ENCODE measurements at places on chromosomes 1 and 21.

DNA sequence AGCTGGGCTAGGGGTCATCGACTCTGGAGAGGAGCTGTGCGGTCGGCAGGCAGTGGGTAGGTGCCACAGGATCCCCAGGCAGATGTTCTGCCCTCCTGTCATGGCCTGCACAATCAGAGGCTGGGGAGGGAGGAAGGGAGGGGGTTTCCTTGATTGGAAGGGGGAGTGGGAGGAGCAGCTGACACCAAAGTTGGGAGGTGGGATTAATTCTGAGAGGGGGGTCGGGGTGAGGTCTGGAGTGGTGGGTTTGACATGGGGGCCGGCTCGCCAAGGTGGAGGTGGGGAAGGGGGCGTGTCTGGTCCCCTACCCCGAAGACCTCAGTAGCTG lies 651 bp upstream of the HPCA start:
- no peak for DNase-seq

GRCh38 chr1:220894025-220894923 lies 15.0 kb downstream of the HLX start:
- DNase-seq: no peak

DNA sequence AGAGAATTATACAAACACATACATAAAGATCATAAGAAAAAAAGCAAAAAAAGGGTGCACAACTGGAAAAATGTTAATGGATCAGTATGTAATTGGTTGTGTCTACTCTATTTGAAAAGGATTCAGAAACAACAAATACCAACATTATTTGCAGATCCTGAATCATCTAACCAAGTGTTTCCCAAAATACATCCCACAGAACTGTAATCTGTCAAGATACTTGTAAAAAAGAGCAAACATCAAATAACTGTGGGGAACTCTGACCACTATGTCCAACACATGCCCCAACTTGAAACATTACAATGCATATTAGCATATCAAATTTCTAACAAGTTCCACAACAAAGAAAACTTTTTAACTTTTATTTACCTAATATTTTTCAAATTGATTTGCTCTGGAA lies 22.6 kb downstream of the ANKRD13C start:
- DNase-seq: no peak

GRCh38 chr1:85629532-85629920 lies 49.0 kb downstream of the CCN1 start:
- DNase-seq: no peak

DNA sequence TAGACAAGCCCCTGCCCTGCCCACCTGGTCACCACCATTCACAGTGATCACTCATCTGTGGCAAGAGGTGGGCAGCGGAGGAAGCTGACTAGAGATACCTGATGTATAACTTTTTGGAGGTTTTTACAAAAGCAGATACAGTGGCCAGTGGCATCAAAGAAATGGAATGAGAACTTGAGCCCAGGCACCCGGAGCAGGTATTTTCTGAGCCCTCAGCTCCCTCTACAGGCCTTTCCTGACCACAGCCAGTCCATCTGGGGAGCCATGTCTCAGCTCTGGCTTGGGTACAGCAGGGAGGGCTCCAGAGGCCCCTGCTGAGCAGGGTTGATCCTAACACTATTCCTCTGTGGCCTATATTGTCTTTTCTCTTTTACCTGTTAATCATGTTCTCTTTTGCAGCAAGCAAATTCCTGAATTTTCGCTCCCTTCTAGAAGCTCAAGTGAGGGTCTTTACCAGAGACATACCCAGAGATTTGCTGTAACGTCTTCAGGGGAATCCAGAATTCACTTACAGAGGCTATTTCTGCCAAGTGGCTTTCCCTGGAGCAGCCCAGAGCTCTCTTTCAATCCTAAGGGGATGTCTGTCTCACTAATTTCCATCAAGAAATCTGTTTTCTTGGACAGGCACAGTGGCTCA lies 27.3 kb downstream of the GPR157 start:
- DNase-seq: no peak

GRCh38 chr1:174580801-174581200 lies 133.0 kb downstream of the GPR52 start:
- DNase-seq: no peak

DNA sequence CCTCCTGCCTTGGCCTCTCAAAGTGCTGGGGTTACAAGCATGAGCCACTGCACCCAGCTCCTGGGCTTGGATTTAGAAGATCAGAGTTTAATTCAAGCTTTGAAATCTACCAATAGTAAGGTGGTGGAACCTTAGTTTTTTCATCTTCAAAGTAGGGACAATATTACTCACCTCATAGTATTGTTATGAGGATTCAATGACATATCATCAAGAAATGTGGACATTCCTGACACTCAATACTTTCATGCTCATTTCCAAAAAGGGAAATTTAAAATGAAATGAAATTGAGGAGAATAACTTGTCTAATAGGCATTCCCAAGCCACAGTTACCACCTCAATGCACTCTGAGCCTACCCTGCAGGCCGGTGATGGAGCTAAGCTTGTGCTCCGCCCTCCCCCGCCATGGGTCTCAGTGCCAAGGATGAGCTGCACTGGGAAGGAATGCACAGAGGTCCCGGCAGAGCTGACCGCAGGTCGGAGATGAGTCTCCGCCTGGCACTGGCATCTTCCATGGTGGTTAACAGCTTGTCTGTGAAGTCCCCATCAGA lies 56.5 kb upstream of the BCAR3 start:
- DNase-seq: no peak

DNA sequence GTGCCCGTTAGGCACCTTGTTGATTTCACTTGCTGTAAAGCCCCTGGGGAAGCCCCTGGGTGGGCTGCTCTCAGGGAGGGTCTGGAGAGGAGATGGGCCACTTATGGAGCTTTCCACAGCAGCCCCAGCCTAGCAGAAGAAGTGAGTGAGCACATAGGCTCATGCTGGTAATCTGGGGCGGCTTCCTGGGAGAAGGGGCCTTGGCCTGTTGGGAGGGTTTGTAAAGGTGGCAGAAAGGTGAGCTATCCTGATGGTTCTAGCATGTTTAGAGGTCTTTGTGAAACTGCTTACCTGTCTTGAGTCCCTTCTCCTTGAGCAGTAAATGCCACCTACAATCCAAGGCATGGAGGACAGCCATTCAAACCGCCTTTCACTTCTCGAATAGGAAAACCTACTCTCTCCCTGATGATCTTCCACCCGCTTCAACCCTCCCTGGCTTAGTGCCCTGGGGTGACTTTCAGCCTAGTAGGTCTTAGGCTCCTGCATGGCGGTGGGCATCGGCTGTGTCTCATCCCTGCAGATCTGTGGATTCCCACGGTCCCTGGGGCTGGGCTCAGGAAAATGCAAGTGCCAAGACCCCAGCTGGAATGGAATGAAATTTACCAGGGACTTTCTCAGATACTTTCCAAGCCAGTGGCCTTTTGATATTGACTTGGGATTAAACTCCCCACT lies 87.6 kb upstream of the SELENON start:
- DNase-seq: no peak

DNA sequence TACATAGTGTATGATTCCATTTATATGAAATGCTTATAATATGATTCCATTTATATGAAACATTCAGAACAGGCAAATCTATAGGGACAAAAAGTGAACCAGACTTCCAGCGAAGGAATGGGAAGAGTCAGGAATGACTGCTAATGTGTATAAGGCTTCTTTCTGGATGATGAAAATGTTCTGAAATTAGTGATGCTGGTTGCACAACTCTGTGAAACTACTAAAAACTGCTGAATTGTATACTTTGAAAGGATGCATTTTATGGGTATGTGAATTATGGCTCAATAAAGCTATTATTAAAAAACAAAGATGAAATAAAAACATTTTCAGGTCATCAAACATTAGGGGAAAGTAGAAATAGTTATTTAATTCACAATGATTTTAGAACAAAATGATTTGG lies 14.1 kb upstream of the IL24 start:
- no peak for DNase-seq

DNA sequence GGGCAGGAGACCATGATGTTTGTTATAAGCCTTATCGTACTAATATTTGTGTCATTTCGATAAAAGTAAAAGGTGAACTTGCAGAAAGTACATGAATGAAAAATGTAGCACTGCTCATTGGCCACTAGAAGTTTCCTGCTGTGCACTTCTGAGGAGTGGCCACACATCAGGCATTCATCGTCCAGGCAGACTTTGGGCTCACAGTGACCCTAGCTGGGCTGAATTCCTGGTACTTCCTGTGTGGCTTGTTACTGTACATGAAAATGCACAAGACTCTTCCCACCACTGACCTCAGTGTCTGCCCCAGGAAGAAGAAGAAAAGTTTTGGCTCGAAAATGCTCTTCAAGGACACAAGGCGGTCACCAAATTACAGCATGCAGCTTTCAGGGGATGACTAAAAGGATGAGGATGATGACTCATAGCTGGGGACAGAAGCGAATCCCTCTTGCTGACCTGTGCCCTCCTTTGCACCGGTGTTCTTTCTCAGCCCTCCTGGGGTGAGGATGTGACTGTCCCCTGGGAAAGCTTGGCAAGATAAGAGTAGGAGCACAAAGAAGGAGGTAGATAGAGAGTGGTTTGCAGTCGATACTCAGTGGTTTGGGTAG lies 252.4 kb upstream of the KAZN start:
- no peak for DNase-seq

DNA sequence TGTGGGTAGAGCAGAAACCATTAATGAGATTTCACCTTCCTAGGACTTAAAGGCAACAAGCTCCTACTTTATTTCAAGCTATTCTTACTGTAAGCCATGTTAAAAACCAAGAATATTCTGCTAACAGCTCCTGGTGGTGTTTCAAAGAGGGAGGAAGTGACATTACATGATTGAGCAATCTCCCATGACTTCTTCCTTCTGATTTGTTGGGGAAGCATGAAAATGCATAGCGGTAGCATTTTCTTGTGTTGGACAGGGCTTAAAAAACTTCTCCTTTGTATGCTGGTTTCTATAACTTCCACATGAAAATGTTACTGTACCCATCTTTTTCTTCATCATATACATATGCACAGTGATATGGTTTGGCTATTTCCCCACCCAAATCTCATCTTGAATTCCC lies 297.0 kb upstream of the SNX7 start:
- no peak for DNase-seq

DNA sequence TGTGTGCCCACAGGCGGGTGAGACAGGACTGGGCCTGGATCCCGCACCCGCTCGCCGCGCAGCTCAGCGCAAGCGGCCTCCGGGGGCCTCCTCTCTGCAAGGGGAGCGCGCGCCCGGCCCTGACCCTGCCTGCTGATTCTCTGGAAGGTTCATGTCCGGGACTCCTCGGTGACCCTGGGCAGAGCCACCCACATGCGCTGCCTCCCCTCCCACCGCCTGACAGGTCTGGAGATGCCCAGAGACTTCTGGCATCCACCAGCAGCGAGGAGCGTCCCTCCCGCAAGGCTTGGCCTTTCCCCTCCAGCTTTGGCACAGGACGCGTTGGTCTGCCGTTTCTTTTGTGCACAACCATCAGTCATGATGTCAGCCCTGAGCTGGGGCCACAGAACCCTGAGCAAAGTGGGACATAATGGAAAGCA lies 42.0 kb upstream of the COL6A2 start:
- DNase-seq: no peak

DNA sequence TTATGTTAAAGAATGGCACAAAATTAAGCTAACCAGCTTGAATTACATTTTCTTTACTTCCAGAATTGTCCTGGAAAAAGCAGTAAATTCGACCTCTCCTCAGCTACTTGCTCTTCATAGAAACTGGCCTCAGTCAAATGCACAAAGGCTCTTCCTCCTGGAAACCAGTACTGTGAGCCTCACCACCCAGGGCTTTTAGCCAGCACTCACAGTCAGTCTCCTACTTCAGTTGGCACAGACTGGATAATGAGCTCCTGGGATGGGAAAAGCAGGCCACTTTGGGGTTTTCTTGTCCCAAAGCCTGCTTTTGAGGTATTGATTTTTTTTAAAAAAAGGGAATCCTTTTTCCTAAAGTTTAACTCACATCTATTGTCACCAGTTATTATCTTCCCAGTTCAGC lies 40.4 kb downstream of the SCYL3 start:
- no peak for DNase-seq

DNA sequence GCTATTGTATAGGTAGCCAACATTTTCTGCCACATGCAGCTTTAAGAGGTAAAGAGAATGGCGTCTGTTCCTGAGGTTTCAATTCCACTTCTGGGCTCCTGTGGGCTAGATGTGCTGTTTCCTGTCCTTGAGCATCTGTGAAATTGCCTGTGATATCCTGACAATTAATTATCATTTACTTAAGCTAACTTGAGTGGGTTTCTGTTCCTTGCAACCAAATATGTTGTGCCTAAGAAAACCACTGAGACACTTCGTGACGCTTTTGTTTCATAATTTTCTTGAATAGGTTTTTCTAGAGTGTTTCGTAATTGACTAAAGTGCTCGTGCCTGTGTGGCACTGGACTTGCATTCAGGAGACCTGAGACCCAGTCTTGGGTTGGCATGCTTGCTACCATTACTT lies 127.3 kb upstream of the POU3F1 start:
- DNase-seq: no peak

- DNase-seq: no peak
Observed at GRCh38 chr1:194161591-194161990, 975.2 kb upstream of the B3GALT2 start.

- DNase-seq: no peak
Observed at GRCh38 chr1:64036549-64036948, 166.9 kb upstream of the UBE2U start.

- DNase-seq: no peak
Observed at GRCh38 chr1:109185990-109186732, 27.6 kb upstream of the SARS1 start.

- DNase-seq: no peak
Observed at GRCh38 chr1:154848983-154849382, 21.1 kb downstream of the KCNN3 start.

GRCh38 chr1:230641900-230642262 lies 400 bp upstream of the COG2 start:
- no peak for DNase-seq

GRCh38 chr1:113937146-113937545 lies 8.0 kb downstream of the HIPK1 start:
- DNase-seq: no peak

GRCh38 chr1:65254320-65255034 lies 54.9 kb upstream of the DNAJC6 start:
- peak; percentile 49 for DNase-seq

GRCh38 chr1:78369546-78369945 lies 121.2 kb upstream of the PTGFR start:
- no peak for DNase-seq

DNA sequence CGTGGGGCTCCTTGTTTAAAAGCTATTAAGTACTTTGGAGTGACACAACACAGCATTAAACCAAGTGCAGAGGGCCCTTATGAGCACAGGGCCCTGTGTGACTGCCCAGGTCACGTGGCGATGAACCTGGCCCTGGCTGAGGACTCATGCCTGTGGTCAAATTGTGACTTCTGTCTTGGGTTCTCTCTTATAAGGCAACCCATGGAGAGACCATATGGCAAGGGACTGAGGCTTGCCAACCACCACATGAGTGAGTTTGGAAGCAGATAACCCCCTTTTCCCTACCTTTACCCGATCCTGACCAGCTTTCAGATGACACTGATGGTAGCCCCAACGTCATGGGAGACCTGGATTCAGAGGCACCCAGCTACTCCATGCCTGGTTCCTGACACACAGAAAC lies 140.5 kb downstream of the ZBTB18 start:
- DNase-seq: no peak

DNA sequence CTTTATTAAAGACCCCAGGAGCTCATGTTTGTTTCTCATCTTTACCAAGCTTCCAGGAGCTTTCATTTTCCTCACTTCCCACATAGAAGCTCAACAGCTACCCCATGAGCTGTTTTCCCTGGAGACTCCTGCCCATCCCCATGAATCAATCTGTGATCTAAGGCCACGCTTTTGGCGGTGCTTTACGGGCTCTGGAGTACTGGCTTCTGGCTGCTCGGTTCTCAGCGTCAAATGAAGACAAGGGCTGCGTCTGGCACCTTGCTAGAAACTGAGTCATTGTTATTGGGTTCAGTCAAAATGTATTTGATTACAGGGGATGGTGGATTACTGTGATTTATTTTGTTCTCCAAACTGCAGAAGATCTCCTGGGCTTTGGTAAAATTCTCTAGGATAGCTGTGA lies 39.9 kb downstream of the ACP6 start:
- DNase-seq: no peak
